ENCODE measurements at places on chromosomes 1 and 21.

- no peak for DNase-seq
Observed at GRCh38 chr1:217929213-217929885, 298.2 kb downstream of the SPATA17 start.

- DNase-seq, result no peak
Observed at GRCh38 chr1:184994301-184994700, 20.0 kb upstream of the NIBAN1 start.

DNA sequence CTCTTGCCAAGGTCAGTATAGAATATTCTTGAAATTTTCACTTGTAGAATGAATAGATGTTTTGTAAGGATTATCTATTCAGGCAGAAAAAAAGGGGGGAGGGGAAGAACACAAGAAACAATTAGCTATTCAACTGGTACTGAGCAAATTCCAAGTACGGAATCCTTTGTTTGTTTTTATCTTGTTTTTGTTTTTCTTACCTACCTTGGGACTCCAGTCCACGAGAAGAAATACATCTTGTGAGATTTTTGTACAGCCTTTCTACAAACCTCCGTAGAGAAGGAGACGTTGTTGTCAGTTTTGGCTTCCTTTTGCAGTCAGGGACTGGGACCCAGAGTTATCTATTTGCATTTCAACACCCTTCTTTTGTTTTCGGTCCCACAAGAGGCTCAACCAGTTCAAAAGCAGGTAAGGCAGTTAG is 36.0 kb downstream of the ZNF281 start:
- DNase-seq, result no peak

DNA sequence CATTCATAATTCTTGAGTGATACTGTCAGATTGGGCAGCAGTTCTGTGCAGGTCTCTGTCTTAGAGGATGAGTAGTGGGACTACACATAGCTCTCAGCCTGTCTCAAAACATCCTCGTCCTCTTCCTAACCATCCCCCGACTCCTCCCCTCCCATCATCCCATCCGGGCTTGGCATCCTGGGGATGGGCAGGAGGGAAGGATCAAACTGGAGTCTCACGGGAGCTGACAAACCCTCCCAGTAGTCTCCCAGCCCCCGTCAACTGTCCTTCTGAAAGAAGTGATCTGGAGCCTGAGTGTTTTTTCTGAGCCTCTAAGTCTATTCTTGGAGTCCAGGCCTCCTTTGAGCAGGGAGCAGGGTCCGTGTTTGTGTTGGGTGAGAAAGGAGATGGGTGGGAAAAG is 102.0 kb downstream of the PAX7 start:
- DNase-seq, result no peak

DNA sequence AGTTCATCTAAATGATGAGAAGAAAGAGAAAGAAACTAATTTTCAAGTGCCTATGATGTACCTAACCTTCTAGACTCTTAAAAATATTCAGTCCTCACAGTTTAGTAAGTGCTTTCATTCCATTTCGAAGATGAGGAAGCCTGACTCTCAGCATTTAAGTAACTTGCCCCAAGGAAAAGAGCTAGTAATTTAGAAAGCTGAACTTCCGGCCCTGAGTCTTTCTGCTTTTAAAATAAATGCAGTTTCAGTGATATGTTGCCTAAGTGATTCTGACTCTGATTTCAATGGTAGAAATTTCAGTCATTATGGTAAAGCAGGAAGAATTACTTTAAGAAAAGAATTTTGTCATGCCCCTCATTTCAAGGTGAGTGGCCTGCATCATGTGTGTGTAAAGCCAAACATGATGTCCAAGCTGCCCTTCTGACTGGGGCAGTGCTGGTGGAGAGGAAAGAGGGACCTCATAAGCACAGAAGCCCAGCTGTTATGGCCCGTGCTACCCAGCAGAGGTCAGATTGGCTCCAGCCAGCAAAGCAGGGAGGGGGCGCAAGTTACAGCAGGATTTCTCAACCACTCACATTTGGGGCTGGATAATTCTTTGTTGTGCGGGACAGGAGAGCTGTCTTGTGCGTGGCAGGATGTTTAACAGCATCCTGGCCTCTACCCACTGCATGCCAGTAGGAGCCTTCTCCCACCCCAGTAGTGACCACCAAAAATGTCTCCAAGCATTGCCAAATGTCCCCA is 10.7 kb downstream of the ATP1A4 start:
- no peak for DNase-seq

GRCh38 chr1:173997791-173998190 is 24.4 kb downstream of the RC3H1 start:
- DNase-seq, result peak; percentile 42

GRCh38 chr1:93384656-93385055 is 38.9 kb downstream of the DR1 start:
- DNase-seq, result no peak

DNA sequence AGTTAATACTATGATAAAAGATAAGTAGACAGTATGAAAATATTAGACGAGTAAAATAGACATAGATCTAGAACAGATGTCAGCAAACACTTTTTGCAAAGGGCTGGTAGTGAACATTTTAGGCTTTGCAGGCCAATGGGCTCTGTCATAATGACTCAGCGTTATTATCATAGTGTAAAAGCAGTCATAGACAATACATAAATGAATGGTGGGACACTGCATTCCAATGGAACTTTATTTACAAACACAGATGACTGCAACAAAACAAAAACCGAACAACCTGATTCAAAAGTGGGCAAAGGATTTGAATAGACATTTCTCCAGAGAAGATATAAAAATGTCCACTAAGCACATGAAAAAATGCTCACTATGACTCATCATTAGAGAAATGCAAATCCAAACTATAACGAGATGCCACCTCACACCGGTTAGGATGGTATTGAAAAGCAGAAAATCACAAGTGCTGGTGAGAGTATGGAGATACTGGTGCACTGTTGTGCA is 7.3 kb downstream of the GSTM5 start:
- DNase-seq, result no peak

GRCh38 chr1:162040657-162041056 is 17.0 kb upstream of the OLFML2B start:
- no peak for DNase-seq

GRCh38 chr1:94832446-94832845 is 12.3 kb downstream of the SLC44A3 start:
- no peak for DNase-seq

GRCh38 chr1:54489627-54490250 is 58.3 kb upstream of the ACOT11 start:
- no peak for DNase-seq

DNA sequence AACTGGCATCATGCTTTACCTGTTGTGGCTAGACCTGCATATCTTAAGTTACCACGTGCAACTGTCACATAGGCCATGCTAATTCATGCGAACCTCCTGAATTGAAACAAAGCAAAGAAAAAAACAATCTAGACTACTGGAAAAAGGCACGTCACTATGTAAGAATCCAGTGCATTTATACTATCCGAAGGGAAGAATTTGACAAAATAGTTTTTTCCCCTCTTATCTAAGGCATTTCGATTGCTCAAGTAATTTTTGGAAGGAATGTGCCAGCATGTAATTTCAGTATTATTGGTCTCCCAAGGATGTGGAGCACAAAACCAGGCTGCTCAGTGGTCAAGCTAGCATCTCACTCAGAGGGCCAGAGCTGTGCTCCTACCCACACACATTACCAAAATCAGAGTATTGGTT is 31.5 kb upstream of the C1orf198 start:
- DNase-seq, result no peak

GRCh38 chr1:93723110-93723509 is 41.5 kb upstream of the BCAR3 start:
- DNase-seq, result no peak

DNA sequence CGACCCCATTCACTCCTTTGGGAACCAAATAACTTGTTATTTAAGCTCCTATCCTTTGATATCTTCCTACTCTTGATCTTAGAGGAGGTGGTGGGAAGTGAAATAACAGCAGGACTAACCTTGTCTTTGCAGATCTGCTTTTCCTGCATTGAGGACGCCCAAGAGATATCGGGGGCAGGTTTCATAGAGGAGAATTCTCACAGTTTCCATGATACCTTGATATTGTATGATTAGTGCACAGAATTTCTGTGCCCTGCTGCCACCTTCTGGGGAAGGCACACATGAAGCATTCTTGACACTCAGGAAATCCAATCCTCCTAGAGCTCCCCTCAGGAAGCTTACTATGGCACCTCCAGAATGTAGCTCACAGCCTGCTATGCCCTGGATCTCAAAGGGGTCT is 1.6 kb downstream of the CD1B start:
- DNase-seq, result no peak

- DNase-seq, result no peak
Observed at GRCh38 chr1:107829036-107829770, 135.8 kb downstream of the VAV3 start.

- no peak for DNase-seq
Observed at GRCh38 chr1:230069796-230070195, 2.8 kb downstream of the GALNT2 start.

DNA sequence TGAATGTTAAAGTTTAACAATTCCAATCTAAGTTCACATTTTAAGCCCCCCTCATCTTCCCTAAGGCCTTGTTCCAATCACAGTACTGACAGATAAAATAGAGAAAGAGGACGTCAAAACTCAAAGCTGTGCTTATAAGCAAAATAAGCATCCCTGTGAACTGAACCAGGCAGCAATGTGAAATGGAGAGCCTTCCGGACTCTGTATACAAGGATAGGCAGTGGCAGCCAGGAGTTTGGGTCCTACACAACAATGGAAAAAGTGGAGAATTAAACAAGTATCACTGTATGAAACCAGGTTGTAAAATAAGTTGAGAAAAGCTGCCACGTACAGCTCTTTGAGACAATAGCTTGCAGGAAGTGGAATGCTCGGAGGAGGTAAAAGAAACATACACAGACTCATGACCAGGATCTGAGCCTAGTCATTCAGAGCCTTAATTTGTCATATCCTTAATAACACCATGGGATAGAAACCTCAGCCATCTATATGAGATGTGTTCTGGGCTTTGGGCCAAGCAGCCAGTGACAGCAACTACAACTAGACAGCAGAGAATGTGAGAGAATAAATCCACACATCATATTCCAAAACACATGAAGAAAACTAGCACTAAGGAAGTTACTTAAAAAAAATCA is 55.2 kb upstream of the PALMD start:
- DNase-seq, result peak; percentile 72

DNA sequence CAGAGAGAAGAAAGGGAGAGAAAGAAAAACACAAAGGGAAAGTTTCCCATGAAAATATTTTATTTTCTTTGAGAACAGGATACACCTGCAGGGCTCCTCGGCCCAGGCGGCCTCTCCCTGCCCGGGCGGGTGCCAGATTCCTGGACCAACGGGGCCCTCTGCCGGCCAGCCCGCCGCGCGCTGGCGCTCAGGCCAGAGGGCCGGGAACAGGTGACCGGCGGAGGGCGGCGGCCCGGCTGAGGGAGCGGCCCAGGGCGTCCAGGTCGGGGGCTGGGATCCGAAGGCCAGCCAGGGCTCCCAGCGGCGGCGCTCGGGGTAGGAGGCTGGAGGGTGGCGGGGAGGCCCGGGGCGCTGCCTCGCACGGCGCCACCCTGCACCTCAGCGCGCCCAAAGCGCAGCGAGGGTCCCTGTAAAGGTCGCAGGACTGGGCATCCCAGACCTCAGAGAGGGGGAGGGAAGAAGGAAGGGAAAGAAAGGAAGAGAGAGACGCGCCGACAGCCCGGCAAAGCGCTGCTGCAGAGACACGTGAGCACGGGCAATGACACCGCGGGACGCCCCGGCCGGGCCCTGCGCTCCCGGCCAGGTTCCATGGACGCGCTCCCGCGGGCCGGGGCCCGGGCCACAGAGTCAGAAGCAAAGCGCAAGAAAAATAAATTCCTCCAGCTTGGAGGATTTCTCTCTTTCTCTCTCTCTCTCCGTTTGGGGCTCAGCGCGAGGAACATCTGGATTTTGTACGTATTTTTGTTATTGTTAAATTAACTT is 927 bp downstream of the WNT9A start:
- DNase-seq, result no peak

- no peak for DNase-seq
Observed at GRCh38 chr1:41291195-41291594, 49.1 kb upstream of the SCMH1 start.

DNA sequence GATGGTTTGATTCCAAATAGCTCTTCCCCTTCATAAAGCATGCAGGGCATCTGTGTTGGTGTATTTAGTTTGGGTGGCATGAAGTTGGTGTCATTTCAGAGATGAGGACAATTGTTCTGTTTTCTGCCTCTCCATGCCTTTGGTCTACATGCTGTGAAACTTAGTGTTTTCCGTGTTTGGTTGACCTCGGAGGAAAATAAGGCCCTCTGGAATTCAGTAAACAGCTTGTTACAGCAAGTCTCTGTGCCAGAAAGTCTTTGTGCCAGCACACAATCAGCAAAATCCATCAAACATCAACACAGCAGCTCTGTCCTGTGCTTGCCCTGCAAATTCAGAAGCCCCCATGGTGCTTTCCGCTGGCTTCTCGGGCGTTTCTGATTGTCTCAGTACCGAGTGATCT is 9.5 kb downstream of the PARK7 start:
- DNase-seq, result no peak

DNA sequence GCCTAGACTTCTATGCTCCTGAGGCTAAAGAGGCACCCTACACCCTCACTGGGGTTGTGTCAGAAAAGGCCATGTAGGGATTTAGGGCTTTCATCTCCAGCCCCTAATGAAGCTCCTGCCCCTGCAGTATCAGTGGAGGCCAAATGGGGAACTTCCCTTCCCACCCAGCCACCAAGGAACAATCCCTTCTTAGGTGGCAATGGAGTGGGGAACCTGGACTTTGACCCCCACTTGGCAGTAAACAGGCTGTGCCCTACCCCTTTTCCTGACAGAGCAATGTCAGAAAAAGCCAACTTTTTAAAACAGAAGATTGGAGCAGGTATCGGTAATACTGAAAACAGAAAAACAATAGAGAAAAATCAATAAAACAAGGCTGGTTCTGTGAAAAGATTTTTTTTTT is 35.5 kb upstream of the SLC19A2 start:
- DNase-seq, result no peak

- DNase-seq, result no peak
Observed at GRCh38 chr1:2595261-2595811, 8.8 kb downstream of the PRXL2B start.

DNA sequence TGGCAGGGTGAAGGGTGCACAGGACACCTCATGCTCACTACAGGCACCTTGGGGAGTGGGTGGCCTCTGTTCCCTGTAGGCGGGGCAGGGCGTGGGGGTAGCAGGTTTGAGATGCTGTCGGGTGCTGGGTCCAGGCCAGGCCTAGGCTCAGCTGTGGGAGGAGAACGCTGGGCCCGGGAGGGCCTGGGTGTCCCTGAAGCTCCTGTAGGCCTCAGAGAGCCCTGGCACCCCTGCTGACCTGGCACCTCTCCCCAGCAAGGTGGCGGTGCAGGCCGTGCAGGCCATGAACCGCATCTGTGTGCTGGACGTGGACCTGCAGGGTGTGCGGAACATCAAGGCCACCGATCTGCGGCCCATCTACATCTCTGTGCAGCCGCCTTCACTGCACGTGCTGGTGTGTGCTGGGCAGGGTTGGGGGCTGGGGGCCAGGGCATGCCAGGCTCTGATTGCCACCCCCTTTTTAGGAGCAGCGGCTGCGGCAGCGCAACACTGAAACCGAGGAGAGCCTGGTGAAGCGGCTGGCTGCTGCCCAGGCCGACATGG is 2.5 kb upstream of the GJC2 start:
- DNase-seq, result no peak

- peak; percentile 83 for DNase-seq
Observed at GRCh38 chr1:206814716-206815341, 42.5 kb upstream of the IL10 start.

- DNase-seq, result no peak
Observed at GRCh38 chr21:21508859-21509258, 510.6 kb downstream of the NCAM2 start.

- no peak for DNase-seq
Observed at GRCh38 chr1:229619002-229619401, 6.9 kb downstream of the TAF5L start.

Data from fibroblast of skin of left quadriceps (primary cell).